ENCODE measurements at places on chromosomes 2 and 18.

DNA sequence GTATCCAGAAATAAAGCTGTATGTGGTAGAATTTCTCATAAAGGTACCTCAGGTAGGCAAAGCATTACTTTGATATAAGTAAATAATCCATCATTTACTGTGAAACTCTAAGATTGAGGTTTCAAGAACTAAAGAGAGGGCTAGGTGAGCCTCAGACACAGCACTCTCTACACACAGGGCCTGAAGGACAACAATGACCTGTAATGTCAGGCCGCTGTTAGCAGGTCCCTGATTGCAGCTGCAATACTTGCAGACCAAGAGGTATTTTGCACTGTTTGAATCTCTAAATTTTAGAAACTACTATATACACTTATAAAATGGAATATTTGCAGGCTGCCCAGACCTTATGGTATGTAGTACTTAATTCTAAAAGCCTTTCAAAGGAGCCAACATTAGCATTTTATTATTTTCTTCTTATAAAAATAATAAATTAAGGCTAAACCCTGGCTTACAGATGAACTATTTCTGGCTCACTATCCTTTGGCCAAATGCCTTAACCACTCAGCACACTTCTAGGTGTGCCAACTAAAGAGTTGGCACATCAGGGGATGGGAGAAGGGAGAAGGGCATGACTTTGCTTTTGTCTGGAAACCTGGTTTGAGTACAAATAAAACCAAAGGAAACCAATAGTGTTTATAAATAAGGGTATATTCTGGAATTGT lies 66.7 kb upstream of the SLC39A10 start:
- DNase-seq: no peak

DNA sequence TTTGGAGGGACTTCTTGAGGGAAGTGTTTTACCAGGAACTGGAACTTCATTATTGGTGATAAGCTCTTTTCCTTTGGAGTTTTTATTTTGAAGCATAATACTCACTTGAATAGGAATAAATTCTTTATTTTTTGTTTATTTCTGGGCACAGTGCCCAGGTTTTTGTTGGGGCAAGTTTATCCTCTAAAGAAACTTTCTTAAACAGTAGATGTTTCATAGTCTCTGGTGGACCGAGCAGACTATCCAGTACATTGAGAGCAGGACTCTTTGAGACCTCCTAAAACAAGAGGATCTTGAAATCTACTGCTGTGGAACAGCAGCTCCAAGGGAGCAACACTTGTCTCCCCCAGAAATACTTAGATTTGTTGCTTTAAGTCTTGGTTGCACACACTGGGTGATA lies 109.4 kb downstream of the PARD3B start:
- DNase-seq: no peak

DNA sequence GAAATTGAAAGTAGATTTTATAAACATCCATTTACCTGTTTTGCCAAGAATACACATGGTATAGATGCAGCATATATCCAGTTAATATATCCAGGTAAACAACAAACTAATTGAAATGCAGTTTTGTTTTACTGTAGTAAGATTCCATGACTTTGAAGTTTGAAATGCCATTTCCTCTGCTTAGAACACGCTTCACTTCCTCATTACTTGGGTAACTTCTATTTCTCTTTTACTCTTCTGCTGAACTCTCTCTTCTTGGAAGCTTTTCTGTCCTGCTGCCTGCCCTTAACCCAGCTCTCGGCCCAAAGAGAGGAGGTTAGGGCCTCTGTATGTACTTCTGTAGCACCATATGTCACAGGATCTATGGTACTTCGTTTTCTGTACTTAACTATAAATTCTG lies 14.1 kb upstream of the IL1RL2 start:
- no peak for DNase-seq

DNA sequence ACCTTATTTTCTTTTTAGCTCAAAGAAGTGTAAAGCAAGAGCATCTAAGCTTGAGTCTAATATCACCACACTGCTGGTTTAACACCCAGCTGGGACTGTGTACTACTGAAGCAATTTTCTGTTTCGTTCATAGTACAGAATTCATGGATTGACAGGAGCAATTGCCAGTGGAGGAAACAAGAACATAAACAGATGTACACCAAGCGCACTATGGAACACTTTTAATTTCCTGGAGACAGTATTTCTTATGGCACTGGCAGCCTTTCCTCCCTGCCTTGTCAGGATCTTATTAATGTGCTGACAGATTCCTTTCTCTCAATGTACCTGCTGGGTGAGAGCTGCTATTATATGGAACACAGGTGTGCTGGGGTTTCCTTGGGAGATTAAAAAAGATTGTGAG lies 4.2 kb upstream of the LANCL1 start:
- no peak for DNase-seq

GRCh38 chr2:69509011-69509749 lies 71.9 kb upstream of the NFU1 start:
- DNase-seq: no peak
